Stimulated activated CD8-positive, alpha-beta memory T cell treated with anti-CD3 and anti-CD28 coated beads, Interleukin-15, amount 100 ng/mL, for 4 hours (primary cell): ENCODE measurements at places on chromosomes 4 and X.

- no peak for DNase-seq
Measured at GRCh38 chr4:81346719-81347118, 125.0 kb downstream of the RASGEF1B start.

DNA sequence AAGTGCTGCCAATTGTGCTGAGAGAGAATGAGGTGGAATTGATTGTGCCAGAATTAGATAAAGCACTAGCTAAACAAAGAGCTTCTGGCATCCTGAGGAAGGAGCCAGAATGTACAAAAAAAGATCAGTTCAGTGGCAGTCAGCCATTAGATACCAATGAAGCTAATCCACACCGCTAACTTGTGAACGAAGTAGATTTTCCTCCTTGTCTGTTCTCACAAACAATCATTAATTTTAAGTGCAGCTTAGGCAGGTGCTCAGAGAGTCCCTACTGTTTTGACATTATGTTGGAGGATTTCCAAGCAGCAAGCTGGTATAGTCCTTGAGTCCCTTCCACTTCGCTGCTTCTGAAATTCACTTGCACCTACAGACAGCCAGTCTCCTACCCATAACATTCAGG lies 617.4 kb downstream of the CENPC start:
- DNase-seq = no peak

- DNase-seq = no peak
Measured at GRCh38 chrX:38260231-38260630, 39.6 kb upstream of the SRPX start.

- no peak for DNase-seq
Measured at GRCh38 chrX:13008189-13008533, 33.3 kb downstream of the TMSB4X start.

- no peak for DNase-seq
Measured at GRCh38 chr4:2689114-2689513, 67.0 kb downstream of the TNIP2 start.

DNA sequence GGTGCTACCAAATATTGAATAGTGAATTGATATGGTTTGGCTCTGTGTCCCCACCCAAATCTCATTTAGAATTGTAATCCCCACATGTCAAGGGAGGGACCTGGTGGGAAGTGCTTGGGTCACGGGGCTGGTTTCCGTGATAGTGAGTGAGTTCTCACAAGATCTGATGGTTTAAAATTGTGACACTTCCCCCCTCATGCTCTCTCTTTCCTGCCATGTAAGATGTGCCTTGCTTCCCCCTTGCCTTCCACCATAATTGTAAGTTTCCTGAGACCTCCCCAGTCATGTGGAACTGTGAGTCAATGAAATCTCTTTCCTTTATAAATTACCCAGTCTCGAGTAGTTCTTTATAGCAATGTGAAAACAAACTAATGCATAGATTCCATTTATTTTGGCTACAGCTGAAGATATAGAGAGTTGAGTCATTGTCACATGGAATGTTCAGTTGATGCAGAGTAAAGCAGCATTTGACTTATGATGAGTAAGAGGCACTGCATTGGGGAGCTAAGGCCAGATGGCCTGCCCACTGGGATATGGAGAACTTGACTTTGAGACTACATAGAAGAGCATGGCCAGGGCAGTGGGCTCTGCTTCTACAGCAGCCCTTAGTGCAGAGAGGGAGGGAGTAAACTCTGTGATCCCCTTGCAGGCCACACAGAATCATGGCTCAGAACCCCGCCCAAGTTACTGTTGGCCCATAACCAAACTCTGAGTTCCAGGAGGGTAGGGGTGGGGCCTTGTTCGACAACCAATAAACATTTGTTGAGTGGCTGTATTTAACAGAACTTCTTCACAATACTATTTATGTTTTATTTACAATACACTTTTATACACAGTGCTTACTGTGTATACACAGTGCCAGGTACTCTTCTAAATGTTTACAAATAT lies 34.2 kb downstream of the RAI2 start:
- no peak for DNase-seq

GRCh38 chr4:153185331-153185852 lies 18.9 kb upstream of the TRIM2 start:
- no peak for DNase-seq

- no peak for DNase-seq
Measured at GRCh38 chr4:148170408-148171365, 271.5 kb downstream of the NR3C2 start.

DNA sequence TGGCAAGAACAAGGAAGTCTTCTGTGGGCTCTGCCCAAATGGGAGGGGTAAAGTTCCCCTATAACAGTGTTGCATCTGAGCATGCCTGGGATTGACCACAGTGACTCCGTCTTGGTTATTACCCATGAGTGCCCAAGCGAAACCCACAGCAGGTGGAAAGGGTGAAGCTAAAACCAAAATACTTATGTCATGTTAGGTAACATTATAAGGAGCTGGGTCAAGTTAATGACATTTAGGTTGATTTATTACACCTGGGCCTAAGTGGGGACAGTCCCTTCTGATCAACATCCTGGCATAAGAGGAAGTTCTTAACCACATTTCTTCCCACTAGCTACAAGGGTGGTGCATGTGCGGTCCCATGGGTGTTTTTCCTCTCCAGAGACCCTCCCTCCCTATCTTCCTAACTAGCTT lies 1.3 kb upstream of the ZNF732 start:
- DNase-seq = no peak

DNA sequence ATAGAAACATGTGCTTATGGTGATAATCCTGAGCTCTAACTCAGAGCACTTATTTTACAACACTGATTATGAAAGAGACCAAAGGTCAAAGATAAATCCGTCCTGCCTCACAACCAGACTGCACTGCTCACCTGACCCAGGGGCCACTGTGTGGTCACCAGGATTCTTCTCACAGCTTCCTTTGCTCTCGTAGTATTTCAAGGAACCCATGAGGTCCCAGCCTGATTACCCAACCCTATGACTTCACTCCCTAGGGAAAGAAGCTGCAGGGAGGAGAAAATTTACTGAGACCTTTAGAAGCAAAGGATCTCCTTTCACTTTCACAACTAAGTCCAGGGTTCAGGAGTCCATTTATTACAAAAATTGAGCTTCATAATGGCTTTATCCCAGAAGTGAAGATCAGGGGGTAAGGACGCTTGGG lies 9.6 kb downstream of the SLC25A5 start:
- DNase-seq = no peak

- no peak for DNase-seq
Measured at GRCh38 chrX:10112510-10112909, 44.3 kb upstream of the CLCN4 start.

DNA sequence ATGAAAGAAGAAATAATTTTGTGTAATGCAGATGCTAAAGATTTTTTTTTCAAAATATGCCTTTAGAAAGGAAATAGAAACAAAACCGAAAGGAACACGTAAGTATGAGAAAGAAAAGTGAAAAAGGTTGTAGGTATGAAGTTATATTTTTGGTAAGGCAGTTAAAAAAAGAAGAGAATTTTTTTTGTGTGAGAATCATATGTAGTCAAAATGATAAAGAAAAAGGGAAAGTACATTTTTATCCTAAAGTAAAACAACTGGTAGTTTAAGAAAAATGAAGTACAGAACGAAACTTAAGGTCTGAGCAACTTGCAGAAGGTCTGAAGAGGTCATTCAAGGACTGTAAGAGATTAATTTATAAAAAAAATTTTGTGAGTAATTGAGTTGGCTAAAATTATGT lies 164.0 kb upstream of the TRAM1L1 start:
- no peak for DNase-seq

GRCh38 chr4:149823769-149824221 lies 8.2 kb upstream of the IQCM start:
- no peak for DNase-seq

DNA sequence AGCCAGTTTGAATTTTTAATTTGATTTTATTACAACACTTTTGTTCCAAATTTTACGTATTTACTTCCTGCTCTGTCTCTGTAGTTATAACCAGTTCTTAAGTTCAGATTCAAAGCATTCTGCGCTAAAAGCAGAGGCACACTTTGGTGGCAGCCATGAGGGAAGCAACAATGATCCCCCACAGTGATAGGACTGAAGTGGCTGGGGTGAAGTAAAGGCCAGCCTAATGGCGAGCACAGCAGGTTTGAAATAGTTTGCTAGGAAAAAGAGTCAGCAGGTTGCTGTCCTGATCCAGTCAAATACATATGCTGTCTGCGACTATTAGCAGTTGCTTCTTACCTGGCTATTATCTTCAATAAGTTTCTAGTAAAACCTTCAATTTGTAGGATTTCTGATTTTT lies 176.3 kb downstream of the RPA4 start:
- no peak for DNase-seq

GRCh38 chrX:77771601-77772000 lies 14.4 kb downstream of the ATRX start:
- no peak for DNase-seq

DNA sequence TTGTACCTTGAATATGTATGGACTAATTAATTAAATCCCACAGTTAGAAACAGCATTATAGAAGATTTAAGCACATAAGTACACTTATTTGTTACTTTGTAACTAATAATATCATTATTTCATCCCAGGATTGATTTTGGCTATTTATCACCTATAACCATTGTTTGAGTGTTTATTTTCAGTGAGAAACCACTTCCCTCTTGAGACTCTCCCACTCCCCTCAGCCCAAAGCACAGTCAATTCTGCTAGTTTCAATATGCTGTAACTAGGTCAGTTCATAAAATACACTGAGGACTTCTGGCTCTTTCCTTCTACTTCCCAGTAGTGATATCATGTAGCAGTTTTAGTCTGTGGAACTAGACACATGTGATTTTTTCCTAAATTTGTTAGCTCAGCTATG lies 16.3 kb downstream of the OFD1 start:
- DNase-seq = no peak

- no peak for DNase-seq
Measured at GRCh38 chr4:65580551-65580950, 89.7 kb downstream of the EPHA5 start.

- DNase-seq = no peak
Measured at GRCh38 chrX:153853902-153854267, 23.5 kb upstream of the PDZD4 start.
